ENCODE measurements at places on chromosomes 7 and 10.

DNA sequence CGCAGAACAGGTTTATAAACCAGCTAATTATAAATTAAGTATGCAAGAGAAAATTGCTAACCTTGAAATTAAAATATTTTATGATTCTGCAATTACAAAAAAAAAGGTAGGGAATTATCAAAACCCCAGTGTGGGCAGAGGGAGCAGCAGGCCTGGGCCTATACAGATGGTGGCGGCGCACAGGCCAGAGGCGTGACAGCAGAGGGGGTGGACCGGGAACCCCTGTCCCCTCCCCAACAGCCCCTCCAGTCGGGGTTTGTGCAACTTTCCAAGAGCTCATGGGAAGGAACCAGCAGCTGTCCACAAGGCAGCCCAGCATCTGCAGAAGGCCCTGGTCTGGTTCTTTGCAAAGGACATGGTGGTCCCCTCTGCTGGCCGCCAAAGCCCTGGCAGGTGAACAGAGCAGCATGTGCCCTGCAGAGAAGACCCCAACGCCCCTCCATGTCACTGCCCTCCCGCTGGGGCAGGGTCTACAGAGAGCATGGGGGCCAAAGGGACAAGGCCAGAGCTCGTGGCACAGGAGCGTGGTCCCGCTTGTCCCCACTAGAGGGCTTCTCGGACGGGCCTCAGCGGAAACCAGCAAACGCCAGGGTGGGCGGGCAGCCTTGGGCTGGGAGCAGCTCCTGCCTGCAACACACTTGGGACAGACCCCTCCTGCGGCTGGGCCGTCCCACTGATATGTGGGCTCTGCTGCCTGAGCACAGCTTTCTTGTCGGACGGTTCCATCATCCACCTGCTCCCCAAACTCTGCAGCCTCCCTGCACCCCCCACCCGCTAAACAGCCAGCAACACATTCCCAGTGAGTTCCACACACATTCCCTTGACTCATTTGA is 75.1 kb downstream of the EBF3 start:
- peak; percentile 20 for DNase-seq

DNA sequence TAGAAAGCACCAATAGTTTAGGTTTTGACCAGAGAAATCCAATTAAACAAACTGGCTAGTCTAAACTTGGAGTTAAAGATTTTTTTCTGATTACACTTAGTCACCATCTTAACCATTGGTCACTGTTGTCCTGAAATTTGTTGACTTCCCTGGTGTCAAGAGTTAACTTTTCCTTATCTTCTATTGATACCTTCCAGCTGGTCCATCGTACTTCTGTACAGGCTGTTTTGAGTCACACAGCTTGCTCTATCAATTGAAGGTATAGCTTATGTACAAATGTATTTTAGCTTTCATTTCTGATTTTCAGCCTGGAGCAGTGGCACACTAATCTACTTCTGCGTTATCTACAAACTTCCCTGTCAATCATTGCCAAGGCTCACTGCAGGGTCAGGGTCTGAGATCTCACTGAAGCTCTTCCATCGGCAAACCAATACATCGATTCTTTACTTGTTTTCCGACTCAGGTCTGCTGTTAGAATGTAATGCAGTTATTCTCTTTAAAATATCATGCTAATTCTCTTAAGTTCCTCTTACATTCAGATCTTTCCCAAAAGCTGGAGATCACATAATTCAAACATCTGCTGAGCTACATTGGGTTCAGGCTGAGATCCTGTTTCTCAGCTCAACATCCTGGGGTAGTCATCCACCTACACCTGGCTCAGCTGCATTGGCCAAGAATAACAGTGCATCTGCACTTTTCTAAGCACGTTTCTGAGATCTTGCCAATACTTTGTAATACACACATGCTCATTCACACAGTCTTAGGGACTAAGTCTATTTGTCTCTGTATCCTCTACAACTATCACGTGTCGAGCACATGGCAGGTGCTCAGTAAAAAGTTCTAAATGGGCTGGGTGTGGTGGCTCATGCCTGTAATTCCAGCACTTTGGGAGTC is 11.3 kb downstream of the MRPS33 start:
- no peak for DNase-seq

DNA sequence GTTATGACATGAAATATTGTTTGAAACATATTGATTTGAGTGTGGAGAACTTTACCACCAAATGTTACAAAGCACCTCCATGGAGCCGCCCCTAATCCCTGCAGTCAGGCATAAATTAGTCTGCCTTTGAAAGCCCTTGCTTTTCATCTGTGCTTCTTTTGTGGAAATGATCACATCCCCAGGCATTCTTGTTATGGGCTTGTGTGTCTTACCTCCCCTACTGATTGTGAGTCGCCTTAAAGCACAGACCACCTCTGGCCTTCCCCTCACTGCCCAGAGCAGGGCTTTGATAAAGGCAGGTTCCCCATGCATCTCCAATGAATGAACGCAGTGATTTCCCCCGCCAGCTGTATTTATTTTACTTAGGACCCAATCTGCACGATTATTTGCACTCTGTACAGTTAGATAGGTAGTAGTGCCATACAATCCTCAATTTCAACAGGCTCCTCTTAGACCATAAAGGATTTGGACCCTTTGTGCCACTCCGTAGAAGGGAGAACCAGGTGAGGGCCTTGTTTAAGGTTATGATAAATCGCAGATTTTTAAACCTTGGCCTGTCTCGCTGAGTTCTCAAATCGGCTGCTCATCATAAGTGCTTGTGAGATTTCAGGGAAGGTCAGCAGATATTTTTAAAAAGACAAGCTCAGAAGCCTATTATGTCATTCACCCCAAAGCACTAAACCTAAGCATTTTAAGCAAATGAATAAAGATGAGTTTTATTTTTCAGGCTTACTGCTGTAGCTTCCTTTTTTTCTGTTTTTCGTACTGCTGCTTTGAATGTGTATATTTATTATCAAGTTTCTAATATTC is 107.8 kb downstream of the CUBN start:
- DNase-seq = no peak

- no peak for DNase-seq
Measured at GRCh38 chr10:95520617-95521016, 40.6 kb downstream of the SORBS1 start.

- peak; percentile 13 for DNase-seq
Measured at GRCh38 chr7:37054624-37055241, 330.4 kb upstream of the AOAH start.

All from NCI-H69 (cell line).